ENCODE measurements at places on chromosomes 7 and 10.

GRCh38 chr10:132448248-132448731, 51.3 kb downstream of the PWWP2B start:
- no peak for DNase-seq

DNA sequence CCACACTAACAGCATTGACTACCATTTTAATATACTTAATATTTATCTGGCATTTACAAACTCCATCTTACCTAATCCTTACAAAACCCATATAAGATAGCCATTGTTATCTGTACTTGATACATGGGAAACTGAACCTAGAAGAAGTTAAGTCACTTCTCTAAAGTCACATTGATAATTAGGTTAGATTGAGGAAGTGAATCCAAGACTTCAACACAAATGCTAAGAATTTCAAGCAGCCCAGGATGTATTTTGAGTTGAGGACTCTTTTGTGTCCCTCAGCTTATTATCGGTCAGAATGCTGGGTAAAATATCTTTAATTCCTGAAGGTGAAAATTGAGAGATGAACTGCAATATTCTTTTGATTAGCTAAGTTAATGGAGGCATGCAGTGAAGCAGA, 465.5 kb downstream of the PHTF2 start:
- no peak for DNase-seq

GRCh38 chr10:61847640-61848039, 53.9 kb upstream of the ARID5B start:
- no peak for DNase-seq

GRCh38 chr7:112350585-112350984, 99.7 kb upstream of the IFRD1 start:
- no peak for DNase-seq

DNA sequence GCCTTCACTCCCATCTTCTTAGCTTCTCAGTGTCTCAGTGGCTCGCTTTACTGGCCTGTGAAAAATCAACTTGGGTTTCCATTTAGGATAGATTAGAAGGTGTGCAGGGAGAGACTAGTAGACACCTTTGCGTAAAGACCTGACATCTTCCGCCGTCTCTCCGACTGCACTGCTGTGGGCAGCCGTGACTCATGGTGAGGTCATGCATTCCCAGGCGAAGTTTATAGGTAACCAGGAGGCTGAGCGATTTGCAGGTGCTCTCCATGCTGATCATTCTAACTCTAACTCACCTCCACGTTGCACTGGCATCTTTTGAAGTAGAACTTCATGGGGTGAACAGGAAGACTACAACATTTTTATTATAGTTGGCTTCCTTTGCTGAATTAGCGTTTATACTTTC, 68.0 kb upstream of the ZNF438 start:
- no peak for DNase-seq

GRCh38 chr7:24869572-24869971, 110.4 kb downstream of the OSBPL3 start:
- DNase-seq = no peak

DNA sequence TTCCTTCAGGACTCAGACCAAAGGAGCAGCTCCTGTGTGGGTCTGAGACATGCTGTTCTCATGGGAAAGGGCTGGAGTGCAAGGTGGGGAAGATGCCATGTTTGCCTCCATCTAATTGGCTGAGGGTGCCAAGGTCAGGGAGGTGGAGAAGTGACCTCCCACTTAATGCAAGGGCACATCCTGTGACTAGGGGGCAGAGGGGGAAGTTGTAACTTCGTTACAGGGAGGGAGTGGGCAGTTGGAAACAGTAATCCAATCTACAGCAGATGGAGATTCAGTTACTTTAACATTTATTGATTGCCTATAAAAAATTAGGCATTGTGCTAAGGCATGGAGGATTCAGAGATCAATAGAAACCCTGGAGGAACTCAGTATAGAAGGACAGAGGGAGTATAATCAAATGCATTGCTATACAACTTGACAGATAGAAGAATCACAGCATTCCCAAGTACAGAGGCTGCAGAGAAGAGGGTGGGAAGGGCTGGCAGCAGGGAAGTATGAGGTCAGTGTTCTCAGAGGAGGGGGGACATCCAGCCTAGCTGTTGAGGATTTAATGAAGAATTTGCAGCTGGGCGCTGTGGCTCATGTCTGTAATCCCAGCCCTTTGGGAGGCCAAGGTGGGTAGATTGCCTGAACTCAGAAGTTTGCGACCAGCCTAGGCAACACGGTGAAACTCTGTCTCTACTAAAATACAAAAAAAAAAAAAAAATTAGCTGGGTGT, 75.9 kb downstream of the CCNY start:
- no peak for DNase-seq

GRCh38 chr10:72061491-72061890, 26.9 kb downstream of the SPOCK2 start:
- no peak for DNase-seq

- DNase-seq = peak; percentile 70
Measured at GRCh38 chr7:36291387-36292316, 98.0 kb upstream of the ANLN start.

- no peak for DNase-seq
Measured at GRCh38 chr7:116851175-116851574, 11.2 kb upstream of the CAPZA2 start.

DNA sequence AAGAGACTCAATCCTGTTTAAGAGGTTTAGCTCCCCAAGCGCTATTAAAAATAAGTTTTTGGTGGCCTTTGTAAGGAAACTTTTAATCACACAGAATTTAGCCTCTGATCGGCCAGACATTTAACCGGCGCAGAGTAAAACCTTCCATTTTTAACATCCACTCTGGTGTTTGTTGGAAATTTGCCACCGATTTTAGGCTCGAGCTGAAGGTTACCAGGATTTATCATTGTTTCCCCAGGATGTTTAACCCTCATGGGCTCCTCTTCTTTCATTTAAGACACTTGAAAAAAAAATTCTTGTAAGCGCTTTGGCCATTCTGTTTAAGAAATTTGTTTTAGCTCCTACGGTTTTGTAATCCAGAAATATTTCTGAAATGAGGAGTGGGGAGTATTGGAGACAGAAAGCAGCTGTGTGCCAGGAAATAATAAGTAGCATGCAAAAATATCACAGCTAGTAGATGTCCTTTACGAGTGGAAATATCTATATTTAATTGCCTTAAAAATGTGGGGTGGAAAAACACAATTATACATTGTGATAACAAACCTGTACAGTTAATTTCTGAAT, 3.4 kb downstream of the NEUROD6 start:
- DNase-seq = no peak

GRCh38 chr10:121579656-121580055, 18.6 kb downstream of the FGFR2 start:
- no peak for DNase-seq

DNA sequence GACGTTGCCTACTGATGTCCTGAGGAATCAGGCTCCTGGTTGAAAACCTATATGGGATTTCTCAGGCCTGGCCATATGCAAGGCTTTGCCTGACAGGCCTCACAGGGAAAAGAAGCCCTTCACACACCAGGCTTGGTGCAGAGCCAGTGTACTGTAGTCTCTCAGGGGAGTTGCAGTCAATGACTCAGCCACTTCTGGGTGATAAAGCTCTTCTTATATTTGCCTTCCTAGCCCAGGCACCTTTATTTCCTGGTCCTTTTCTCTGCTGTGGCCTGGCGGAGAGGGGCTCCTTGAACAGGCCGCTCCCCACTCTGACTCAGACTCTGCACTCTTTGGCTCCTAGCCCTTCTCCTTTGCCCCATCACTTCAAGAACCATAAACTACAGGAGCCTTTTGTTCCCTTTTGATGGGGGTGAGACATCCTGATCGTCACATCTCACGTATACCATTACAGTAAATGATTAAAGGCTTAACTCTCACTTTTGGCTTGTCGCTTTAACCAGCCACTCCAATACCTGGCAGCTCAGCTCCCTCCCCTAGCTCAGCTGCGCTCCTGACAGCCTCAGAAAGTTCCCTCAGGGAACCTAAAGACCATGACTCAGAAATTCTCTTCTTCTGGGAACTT, 33.5 kb downstream of the DPY19L1 start:
- peak; percentile 54 for DNase-seq

DNA sequence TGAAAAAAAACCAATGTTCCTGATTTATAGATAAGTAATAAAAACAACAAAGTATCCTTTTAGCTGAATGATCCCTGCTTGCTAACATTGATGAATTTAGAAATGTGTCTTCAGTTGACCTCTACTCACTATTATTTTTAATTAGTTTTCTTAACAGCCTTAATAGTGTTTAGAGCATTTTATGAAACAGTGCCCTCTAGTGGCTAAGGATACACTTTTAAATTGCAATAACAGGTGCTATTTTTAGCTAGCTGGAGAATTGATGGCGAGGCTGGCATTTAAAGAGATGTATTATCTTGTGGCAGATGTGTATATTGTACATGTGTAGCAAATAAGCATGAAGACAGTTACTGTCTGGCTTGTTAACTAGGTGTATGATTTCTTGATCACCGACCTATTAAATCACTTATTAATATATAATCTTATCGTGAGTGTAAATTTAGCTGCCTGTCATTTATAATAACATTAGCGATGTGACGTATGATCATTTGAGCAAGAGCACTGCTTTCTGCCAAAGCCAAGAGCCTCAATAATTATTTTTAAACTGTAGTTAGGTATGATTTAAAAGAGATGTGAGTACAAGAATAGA, 451.9 kb downstream of the DPP6 start:
- no peak for DNase-seq

- no peak for DNase-seq
Measured at GRCh38 chr10:74190494-74190893, 39.5 kb downstream of the ADK start.

DNA sequence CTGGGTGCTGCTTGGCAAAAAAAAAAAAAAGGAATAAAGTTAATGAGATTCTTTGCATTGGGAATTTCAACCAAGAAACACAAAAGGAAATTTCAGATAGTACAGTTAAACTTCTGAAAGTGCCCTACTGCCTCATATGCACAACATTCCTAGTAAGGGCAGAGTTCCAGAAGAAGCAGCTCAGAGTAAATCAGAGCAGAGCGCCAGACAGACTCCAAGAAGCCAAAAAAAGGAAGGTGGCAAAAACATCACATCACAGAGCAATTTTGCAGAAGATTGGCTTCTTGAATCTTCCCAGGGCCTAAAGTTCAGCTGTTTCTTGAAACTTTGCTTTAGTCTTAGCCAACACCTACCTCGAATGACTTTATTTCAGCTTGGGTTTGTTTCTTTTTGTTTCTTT, 544.1 kb downstream of the XPNPEP1 start:
- DNase-seq = no peak

DNA sequence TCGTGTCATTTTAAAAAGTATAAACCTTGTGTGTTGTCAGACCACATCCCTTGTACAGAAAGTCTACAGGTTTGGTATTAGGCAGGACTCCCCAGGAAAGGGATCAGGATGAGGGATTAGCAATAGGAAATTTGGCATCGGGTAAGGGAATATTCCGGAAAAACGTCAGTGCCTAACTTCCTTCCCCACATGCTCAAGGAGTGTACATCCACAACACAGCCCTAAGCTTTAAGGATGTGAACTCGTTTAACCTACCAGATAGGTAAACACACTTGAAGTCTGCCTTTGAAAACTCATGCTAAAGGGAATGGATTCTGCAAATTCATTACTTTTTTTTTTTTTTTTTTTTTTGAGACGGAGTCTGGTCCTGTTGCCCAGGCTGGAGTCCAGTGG, 194.9 kb downstream of the SKIDA1 start:
- no peak for DNase-seq

- no peak for DNase-seq
Measured at GRCh38 chr10:101451261-101451660, 97.3 kb downstream of the BTRC start.

- no peak for DNase-seq
Measured at GRCh38 chr7:29479301-29480200, 84.1 kb upstream of the PRR15 start.

GRCh38 chr7:144632724-144633123, 203.1 kb downstream of the TPK1 start:
- DNase-seq = no peak

- no peak for DNase-seq
Measured at GRCh38 chr10:12358863-12359564, 9.7 kb downstream of the CAMK1D start.

DNA sequence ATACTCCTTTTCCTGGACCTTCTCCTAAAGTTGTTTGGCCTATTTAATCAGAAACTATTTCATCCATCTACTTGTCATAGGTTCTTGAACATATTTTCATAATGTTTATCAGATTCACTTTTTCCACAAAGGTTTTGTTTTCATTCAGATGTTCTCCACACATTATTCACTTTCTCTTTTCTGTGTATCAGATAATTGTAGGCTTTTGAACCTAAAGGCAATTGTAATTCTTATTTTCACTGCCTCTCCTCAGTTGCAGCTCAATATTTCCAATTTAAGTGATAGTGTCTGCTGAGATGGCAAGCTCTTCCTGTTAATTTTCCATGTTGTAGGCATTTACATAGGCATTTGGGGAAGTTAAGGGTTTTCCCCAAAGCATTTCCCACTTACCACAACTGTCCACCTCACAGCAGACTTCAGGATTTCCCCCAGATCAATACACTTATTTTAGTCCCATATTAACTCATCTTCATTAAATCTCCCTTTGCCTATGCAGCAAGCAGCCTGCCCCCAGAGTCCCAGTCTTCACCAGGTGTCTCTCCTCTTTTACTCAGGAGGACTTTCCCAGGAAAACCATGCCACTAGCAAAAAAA, 12.3 kb upstream of the IKZF1 start:
- no peak for DNase-seq

DNA sequence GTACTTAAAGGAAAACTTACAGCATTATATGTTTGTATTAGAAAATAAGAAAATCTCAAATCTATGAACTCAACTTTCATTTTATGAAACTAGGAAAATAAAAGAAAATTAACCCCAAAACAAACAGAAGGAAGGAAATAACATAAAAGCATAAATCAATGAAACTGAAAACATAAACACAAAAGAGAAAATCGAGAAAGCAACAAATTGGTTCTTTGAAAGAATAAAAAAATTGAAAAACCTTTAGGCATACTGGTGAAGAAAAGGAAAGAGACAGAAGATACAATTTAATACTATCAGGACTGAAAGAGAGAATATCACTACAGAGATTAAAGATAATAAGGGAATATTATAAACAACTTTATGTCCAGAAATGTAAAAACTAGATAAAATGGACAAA, 21.2 kb downstream of the PRTFDC1 start:
- no peak for DNase-seq

- DNase-seq = no peak
Measured at GRCh38 chr7:131363719-131364118, 36.0 kb downstream of the MKLN1 start.

- DNase-seq = no peak
Measured at GRCh38 chr10:59577984-59578383, 131.7 kb downstream of the SLC16A9 start.
